ENCODE measurements at places on chromosomes 3 and 15. TPM values are rescaled to one million over a fixed set of nuclear protein-coding genes. Genes with fewer than 3 reads are reported as not detected.
A peak's percentile ranks its signal among the peaks of the same experiment; 100 is the strongest.

- no peak overlapping the region for H3K4me3 ChIP-seq
- no peaks in the 10 kb centered on the region for H3K27me3 ChIP-seq
- peaks cover 17% of the 10 kb centered on the region for H3K4me1 ChIP-seq
- DNase-seq, result no peak
- peak overlapping the region; percentile 49 for H3K27ac ChIP-seq
- peaks cover 8% of the 10 kb centered on the region for H3K36me3 ChIP-seq
These were observed 193.1 kb downstream of the NR1D2 start for GRCh38 chr3:24137958-24138875.

- H3K36me3 ChIP-seq, result no peaks in the 10 kb centered on the region
- H3K4me3 ChIP-seq, result no peak overlapping the region
- DNase-seq, result no peak
- no peak overlapping the region for H3K27ac ChIP-seq
These were observed 5.7 kb downstream of the XIRP1 start for GRCh38 chr3:39186692-39187151.

DNA sequence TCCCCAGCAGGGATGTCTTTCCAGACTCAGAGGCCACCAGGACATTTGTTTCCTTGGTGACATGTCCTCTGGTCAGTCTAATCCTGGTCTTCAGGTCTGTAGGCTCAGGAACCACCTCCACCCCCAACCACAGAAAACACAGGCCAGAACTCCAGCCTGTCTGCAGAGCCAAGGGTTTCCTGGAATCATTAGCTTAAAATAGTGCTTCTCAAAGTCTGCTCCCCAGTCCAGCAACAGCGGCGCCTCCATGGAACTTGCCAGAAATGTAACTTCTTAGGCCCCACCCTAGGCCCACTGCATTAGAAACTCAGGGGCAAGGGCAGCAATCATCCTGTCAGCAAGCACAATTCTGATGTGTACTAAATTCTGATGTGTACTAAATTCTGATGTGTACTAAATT is 20.0 kb downstream of the SLC28A1 start:
- DNase-seq, result no peak
- H3K4me1 ChIP-seq, result peaks cover 8% of the 10 kb centered on the region
- no peaks in the 10 kb centered on the region for H3K27me3 ChIP-seq
- H3K4me3 ChIP-seq, result no peak overlapping the region

GRCh38 chr15:40908095-40908494 is 13.8 kb downstream of the VPS18 start:
- H3K4me3 ChIP-seq, result peak overlapping the region; percentile 48
- peaks cover 7% of the 10 kb centered on the region for H3K36me3 ChIP-seq
- peaks cover 32% of the 10 kb centered on the region for H3K4me1 ChIP-seq
- H3K27me3 ChIP-seq, result no peaks in the 10 kb centered on the region

DNA sequence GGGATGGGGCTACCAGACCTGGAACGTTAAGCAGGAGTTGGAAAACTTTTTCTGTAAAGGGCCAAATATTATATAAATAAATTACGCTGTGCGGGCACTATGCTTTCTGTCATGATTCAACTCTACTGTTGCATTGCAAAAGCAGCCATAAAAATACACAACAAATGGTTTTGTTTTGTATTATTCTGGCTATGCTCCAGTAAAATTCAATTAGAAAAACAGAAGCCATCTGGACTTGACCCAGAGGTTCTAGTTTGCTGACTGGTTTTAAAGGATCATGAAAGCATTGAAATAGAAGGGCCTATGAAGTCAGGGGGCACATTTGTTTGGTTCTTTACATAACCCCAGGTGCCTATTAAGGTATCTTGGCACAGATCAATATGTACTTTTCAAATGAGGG is 647.4 kb upstream of the LMCD1 start:
- no peak overlapping the region for H3K4me3 ChIP-seq
- peaks cover under 1% of the 10 kb centered on the region for H3K27me3 ChIP-seq

- no peaks in the 10 kb centered on the region for H3K36me3 ChIP-seq
- H3K27ac ChIP-seq, result no peak overlapping the region
- peaks cover 32% of the 10 kb centered on the region for H3K27me3 ChIP-seq
- H3K4me1 ChIP-seq, result no peaks in the 10 kb centered on the region
- no peak overlapping the region for H3K4me3 ChIP-seq
These were observed 7.4 kb downstream of the ZDHHC19 start for GRCh38 chr3:196203846-196204245.

DNA sequence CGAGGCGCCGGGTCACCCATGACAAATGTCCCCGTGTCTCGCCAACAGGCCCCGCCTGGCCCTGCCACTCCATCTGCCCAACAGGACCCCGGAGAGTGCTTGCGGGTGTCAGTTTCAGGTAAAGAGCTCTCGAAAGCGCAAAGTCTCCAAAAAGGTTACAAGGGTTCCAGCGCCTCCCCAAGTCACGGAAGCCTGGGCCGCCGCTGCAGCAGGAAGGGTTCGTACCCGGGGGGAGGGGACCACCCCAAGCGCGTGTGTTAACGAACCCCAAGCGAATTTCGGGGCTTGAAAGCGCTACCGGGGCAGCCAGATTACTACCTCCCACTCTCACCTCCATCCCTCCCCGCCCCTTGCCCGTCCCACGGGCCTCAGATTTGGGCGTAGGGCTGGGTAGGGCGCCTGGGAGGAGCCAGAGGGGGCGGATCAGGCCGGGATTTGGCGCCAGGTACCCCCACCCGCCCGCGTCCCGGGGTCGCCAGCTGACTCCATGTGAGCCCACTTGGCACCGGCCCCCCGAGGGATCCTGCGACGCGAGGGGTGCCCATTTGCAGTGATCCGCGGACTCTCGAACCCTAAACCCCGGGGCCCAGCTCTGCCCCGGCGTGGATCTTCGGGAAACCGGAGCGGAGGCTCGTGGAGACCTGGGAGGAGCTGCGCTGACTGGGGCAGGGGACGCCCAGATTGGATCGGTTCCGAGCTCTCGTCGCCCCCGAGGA is 85.9 kb downstream of the NR2F2 start:
- H3K4me3 ChIP-seq, result peak overlapping the region; percentile 89
- H3K27me3 ChIP-seq, result peaks cover 97% of the 10 kb centered on the region
- H3K27ac ChIP-seq, result no peak overlapping the region
- no peak for DNase-seq
- H3K4me1 ChIP-seq, result peaks cover 24% of the 10 kb centered on the region

DNA sequence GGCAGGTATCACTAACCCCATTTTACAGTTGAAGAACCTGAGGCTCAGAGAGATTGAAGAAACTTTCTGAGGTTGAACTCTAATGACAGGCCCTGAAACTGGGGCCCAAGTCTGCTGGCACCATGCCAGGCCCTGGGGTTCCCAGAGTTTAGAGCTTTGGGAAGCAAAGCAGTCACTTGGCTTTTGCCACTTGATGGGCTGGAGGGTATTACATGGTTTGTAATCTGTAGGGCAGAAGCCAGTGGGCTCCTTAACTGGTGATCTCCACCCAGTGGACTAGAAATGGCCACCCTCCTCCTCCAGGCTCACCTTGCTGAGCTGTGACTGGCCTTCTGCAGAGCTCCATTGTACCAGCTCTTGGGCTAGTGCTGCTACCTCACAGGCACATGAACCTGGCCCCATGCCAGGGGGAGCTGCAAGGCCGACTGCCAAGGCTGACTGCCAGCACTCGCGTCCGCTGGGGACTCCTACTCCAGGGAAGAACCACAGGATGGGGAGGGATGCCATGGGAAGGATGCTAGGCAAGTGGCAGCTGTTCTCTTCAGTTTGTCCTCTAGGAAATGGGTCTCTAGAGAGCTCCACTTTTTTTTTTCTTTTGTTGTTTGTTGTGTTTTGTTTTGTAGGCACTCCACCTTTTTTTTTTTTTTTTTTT is 104.8 kb downstream of the ETFA start:
- H3K27ac ChIP-seq, result no peak overlapping the region
- DNase-seq, result no peak
- H3K4me3 ChIP-seq, result no peak overlapping the region
- no peaks in the 10 kb centered on the region for H3K27me3 ChIP-seq

DNA sequence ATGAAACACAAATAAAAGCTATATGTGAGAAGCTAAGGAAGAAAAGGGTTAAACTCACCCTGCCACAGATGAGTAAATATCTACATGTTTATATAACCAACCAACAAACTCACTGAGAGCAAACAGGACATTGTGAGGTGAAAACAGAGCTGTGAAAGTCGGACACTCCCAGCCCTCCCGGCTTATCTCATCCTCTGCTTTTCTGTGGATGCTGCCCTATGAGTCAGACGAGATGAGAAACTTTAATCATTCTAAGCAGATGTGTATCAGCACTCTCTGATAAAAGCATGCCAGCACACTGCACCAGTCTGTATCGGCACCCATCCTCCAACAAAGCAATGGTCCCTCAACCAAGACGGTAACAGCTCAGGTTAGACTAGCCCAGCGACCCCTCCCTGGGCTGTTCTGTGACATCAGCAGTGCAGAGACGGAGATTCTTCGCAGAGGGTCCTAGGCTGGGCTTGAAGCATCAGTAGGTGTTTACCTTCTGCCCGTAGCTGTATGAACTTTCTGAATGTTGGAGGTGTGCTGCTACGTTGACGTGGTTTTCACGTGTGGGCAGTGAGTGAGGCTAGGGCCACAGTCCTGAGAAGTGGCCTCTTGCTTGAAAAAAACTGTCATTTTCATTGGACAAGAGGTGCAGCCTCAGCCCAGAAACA is 119.8 kb upstream of the ALDH1A3 start:
- peaks cover 31% of the 10 kb centered on the region for H3K4me1 ChIP-seq
- peak overlapping the region; percentile 35 for H3K27ac ChIP-seq
- H3K36me3 ChIP-seq, result peaks cover 5% of the 10 kb centered on the region
- peaks cover 19% of the 10 kb centered on the region for H3K27me3 ChIP-seq
- no peak for DNase-seq

- no peak for DNase-seq
- H3K27me3 ChIP-seq, result no peaks in the 10 kb centered on the region
- H3K27ac ChIP-seq, result no peak overlapping the region
- H3K36me3 ChIP-seq, result peaks cover 23% of the 10 kb centered on the region
These were observed 6.9 kb downstream of the CRBN start for GRCh38 chr3:3172627-3173026.

GRCh38 chr3:138861798-138862197 is 27.1 kb upstream of the PIK3CB start:
- no peaks in the 10 kb centered on the region for H3K27me3 ChIP-seq
- H3K4me3 ChIP-seq, result no peak overlapping the region
- H3K36me3 ChIP-seq, result no peaks in the 10 kb centered on the region

DNA sequence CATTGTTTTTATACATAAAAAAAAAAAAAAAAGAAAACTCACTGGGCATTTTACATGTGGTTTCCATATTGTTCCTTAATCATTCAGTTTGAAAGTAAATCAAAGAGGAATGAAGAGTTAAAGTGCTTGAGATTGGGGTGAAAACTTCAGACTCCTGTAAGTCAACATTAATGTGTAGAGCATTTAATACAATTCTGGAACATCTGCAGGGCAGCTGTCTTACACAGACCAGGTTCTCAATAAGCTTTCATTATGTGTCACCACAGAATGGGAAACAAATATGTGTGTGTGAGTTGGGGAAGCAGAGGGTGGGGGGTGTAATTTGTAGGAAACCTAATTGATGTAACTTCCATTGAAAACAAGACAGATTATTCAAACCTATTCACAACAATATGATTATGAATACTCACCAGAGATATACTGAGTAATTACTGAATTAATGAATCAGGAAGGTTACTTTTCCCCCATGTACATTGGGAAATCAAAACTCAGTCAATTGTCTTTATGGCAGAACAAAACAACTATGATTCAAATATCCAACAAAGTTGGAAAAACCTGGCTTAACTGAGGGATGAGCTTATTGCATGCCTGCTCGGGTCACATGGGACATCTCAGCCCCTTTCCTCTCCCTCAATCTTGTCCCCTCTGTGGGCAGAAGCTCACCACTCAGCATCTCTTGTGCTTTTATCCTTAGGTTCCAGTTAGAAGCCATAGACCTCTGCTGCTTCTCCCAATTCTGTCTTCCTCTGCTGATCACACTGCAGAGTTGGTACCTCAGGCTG is 281.2 kb upstream of the THBS1 start:
- H3K4me3 ChIP-seq, result no peak overlapping the region
- peaks cover 10% of the 10 kb centered on the region for H3K27me3 ChIP-seq
- peaks cover 15% of the 10 kb centered on the region for H3K4me1 ChIP-seq
- no peak overlapping the region for H3K27ac ChIP-seq

GRCh38 chr15:70197945-70198361 is 100.2 kb upstream of the TLE3 start:
- H3K27me3 ChIP-seq, result peaks cover 27% of the 10 kb centered on the region
- H3K4me1 ChIP-seq, result peaks cover 49% of the 10 kb centered on the region
- no peak for DNase-seq
- H3K27ac ChIP-seq, result no peak overlapping the region

DNA sequence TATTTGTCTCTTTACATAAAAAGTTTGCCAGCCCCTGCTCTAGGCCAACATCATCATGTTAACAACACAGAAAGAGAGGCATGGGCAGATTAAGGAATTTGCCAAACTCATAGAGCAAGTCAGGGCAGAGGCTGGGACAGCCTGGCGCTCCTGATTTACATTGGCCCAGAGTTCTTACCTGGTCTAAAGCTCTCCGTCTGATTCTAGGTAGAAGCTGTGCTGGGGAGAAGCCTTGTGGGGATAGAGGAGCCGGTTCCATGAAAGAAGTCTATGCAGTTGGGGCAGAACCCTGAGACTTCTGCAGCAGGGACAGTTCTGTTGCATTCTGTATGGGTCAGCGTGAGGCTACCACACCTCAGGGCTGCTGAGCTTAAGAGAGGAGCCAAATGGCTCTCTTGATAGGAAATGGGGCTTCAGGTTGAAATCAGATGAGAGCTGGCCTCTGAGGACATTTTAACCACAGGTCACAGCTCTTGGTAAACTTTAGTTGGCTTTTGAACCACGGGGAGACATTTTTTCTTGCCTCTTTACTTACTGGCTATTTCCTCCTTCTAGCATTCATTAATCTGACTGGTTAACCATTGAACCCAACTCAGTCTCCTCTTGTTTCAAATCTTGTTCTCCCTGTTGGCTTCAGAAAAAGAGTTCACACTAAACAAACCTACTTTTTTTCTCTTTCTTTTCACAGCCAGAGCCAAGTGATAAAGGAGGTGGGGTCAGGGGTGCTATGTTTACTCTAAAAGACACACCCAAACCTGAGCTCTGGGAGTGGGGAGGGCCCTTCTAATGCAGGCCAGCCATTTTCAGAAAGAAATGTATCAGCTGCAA is 250.7 kb downstream of the OPA1 start:
- H3K4me1 ChIP-seq, result peaks cover 28% of the 10 kb centered on the region
- DNase-seq, result no peak
- peak overlapping the region; percentile 87 for H3K27ac ChIP-seq
- H3K27me3 ChIP-seq, result no peaks in the 10 kb centered on the region
- H3K36me3 ChIP-seq, result no peaks in the 10 kb centered on the region

- no peaks in the 10 kb centered on the region for H3K27me3 ChIP-seq
- no peak overlapping the region for H3K27ac ChIP-seq
- no peak overlapping the region for H3K4me3 ChIP-seq
- no peaks in the 10 kb centered on the region for H3K36me3 ChIP-seq
- no peaks in the 10 kb centered on the region for H3K4me1 ChIP-seq
- no peak for DNase-seq
These were observed 883.6 kb downstream of the SQOR start for GRCh38 chr15:46518381-46518780.

Gene SPINT1
- total RNA-seq, result 156 TPM

Gene TP63
- 16.1 TPM for total RNA-seq

Gene MST1
- total RNA-seq, result 25.7 TPM

Gene AP3B2
- 8.0 TPM for total RNA-seq

Gene UPK1B
- total RNA-seq, result 49.2 TPM

Gene ACTC1
- total RNA-seq, result 0.52 TPM

Gene DPPA2
- 0.36 TPM for total RNA-seq
